ENCODE measurements at places on chromosomes 6 and 20.
A peak's percentile ranks its signal among the peaks of the same experiment; 100 is the strongest.

GRCh38 chr6:21928827-21929226 is 335.3 kb downstream of the SOX4 start:
- no peak for DNase-seq

DNA sequence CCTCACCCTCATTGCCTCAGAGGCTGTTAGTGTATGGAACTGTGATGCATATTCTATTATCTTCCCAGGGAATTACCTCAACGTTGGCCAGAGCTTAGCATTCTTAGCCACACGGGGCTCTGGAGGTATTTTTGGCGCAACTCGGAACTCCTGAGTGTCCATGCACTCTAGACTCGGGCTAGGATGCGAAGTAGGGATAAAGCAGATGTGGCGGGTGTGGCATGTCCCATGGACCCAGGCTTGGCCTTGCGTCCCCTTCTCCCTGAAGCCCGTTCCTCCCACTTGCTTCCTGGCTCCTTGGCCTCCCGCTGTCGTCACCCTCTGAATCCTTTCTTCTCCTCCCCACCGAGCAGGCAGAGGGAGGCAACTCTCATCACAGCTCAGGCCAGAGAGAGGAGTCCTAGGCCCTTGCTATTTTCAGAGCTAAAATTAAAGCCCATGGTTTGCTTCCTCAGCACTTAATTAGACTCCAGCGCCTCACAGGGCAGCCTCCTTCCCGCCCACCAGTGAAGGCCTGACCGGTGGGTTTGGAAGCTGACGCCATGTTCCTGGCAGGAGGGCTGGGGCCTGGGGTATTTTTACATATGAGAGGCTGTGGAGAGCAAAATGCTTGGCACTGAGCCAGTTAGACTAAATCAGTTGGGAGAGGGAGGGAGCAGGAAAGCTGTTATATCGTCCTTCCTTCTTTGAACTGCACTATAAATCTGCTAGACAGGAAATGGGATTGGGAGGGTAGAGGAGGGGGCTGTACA is 138.7 kb downstream of the FOXO3 start:
- no peak for DNase-seq

GRCh38 chr6:95227351-95227750 is 350.0 kb upstream of the MANEA start:
- no peak for DNase-seq

DNA sequence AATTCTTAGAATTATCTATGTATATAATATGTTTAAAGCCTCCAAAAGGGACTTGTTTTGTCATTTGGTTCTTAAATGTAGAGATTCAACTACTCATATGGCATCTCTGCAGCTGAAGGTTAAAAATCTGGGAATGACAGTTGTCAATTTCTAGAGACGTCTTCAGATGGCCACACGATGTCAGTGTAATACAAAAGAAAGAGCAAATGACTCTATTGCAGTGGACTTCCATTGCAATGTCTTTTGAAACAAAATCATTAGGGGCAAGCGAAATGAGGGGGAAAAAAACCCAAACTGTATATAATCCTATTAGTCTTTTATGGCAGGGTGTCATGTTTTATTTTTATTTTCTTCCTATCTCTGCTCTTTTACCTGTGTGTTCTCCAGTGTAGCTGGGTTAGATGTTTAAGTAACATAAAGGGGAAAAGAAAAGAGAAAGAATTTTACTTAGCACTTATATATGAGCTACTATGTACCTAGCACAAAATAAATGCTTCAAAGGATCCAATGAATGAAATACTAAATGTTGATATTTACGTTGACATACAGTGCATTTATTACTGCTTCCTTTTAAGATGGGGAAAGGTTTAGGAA is 26.2 kb downstream of the CCN2 start:
- DNase-seq: no peak

GRCh38 chr6:138728662-138729061 is 44.9 kb upstream of the CCDC28A start:
- no peak for DNase-seq

- no peak for DNase-seq
Observed at GRCh38 chr6:14396826-14397517, 279.4 kb downstream of the CD83 start.

GRCh38 chr6:16767765-16768476 is 6.7 kb upstream of the ATXN1 start:
- no peak for DNase-seq

GRCh38 chr6:24385536-24386269 is 17.0 kb upstream of the MRS2 start:
- DNase-seq: no peak

GRCh38 chr20:1446536-1446935 is 20.1 kb downstream of the NSFL1C start:
- no peak for DNase-seq

DNA sequence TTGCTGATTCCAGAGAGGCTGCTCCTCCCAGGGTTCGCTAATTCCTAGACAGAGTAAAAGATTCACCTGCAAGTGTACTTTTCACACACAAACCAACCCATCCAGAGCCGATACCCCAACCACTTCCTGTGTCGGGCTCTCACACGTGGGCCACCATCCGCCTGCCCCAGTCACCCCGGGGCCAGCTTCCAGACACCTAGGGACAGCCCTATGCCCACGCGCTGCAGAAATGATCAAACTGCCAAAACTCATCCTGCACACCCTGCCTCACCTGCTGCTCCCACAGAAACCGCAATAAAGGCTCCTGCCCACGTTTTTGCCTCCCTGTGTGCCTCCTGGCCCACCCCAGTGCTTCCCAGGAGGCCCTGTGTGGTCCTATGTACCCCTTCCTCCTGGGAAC is 59.5 kb downstream of the PSMG4 start:
- no peak for DNase-seq

DNA sequence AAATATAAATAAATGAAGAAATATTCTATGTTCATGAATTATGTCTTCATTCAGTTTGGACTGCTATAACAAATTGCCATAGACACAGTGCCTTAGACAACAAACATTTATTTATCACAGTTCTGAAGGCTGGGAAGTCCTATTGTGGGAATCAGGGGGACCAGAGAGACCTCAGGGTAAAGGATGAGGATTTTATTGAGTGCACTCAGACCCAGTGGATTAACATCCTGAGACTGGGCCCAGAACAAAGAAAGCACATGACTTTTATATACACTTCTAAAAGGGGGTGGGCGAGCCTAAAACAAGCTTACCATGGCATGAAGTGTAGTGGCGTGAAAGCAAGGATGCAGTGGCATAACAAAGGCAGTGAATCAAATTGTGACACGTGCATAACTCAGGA is 26.9 kb upstream of the CBLN4 start:
- DNase-seq: no peak

GRCh38 chr20:44334306-44334705 is 2.5 kb upstream of the R3HDML start:
- DNase-seq: no peak

DNA sequence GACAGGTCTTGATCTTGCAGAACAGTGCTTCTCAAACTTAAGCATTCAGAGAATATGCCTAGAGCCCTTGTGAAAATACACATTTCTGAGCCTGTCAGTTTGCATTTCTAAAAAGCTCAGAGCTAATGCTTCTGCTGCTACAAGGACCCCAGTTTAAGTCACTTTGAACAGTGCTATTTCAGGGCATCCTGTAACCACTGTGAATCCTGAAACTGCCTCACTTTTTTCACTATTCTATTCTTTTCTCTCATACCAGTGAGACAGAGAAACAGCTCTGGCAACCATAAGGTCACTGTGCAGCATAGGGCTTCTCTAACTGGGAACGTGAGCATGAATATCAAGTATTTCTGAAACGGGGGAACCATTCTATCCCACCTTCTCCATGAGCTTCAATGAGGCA is 51.2 kb downstream of the LGSN start:
- DNase-seq: no peak

- DNase-seq: no peak
Observed at GRCh38 chr6:163010145-163010544, 282.4 kb downstream of the PACRG start.

GRCh38 chr6:152980656-152981055 is 2.2 kb downstream of the FBXO5 start:
- no peak for DNase-seq

- no peak for DNase-seq
Observed at GRCh38 chr6:14786455-14786854, 459.4 kb upstream of the JARID2 start.

GRCh38 chr6:33957131-33957891 is 153.5 kb upstream of the MLN start:
- no peak for DNase-seq

- no peak for DNase-seq
Observed at GRCh38 chr20:53497246-53497645, 96.4 kb downstream of the ZNF217 start.

DNA sequence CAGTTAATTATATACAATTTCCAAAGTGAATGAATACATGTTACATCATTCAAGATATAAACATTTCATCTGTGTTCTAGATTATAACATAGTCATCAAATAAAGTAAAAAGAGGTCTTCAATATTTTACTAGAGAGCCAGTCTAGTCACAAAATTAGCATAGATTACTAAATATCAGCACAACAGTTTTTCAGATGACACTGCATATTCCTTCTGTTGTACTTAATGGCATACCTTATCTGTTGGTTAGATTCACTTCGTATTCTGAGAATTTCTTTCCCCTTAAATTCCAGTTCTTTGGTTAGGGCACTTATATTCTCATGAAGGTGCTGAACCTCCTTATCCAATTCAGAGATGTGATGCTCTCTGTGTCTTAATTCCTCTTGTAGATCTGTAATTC is 39.8 kb upstream of the MCM9 start:
- DNase-seq: no peak

DNA sequence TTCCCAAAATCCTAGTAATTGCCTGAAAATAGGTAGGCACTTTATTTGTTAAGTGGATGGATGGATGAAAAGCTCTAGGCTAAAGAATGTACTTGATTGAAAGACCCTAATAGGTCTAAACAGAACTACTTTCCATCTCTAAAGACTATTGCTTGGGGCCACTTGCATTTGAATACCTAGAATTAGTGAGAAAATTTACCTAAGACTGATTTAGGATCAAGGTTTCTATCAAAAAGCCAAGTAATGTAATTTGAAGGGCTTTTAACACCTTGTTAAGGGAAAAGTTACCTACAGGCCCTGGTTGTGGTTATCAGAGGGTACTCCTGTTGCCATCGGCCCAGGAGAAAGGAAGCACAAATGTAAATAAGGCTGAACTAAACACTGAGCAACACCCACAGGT is 580.7 kb downstream of the LMBRD1 start:
- DNase-seq: no peak

GRCh38 chr6:32110632-32111031 is 1.5 kb upstream of the TNXB start:
- DNase-seq: no peak

GRCh38 chr20:62202083-62202395 is 18.0 kb downstream of the HRH3 start:
- DNase-seq: no peak

DNA sequence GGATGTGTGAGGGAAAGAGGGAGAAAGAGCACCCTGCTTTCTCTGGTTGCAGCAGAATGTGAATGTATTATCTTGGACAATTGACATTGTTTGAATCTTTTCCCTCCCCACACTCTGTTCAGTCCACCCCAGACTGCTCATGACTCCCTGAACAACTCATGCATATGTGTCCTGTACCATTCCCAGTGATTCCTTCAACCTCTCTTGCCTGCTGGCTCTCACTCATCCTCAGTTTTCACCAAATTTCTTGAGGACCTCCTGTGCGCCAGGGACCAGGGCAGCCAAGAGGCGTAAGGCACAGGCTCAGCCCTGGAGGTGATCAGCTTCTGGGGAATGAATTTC is 5.4 kb downstream of the NOX3 start:
- no peak for DNase-seq

DNA sequence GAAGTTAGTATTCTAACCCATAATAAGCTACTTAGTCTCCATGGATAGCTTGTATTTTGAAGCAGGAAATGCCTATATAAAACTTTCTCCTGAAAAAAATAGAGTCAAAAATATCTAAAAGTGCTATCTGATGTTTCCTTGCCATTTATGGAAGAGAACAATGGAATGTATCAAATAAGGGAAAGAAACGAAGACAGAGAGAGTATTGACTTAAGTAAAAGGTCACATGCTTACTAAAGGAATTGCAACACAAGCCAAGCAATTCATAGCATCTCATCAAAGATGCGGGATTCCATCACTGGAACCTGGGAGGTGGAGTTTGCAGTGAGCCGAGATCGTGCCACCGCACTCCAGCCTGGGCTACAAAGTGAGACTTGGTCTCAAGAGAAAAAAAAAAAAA is 112.9 kb upstream of the DTNBP1 start:
- DNase-seq: no peak

GRCh38 chr6:43702534-43703440 is 15.2 kb upstream of the MRPS18A start:
- DNase-seq: peak; percentile 60

DNA sequence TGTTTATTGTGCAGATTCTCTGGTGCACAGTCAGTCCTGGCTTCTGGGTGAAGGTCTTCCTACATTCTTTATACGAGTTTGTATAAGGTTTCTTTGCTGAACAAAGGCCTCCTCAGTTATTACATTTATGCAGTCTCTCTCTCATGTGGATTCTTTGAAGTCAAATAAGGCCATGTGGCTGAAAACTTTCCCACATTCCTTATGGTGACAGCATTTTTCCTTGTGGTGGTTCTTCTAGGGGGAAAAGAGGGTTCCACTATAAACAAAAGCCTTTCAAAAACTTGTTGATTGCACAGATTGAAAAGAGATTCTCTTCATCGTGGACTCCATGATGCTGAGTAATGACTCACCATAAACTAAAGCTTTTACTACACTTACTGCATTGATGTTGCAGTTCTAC is 19.2 kb downstream of the ZSCAN12 start:
- no peak for DNase-seq

DNA sequence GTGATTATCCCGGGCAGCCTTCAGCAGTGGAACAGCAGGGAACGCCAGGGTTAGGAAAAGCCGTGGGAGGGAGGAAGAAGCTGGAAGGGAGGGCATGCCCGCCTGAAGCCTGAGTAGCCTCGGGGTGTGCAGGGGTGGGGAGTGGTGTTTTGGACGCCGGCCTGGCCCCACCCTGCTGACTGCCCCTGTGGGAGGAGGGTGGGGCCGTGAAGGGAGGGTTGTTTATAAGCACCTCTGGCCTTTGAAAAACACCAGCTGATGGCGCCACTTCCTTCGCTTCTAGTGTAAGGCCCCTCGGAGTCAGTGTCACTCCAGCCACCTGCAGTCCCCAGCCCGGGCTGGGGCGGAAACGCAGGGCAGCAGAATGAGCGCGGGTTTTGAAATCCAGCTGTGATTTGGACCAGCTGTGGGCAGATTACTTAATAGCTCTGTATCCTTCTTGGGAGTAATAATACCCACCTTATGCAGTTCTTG is 52.8 kb upstream of the BMP6 start:
- DNase-seq: no peak

DNA sequence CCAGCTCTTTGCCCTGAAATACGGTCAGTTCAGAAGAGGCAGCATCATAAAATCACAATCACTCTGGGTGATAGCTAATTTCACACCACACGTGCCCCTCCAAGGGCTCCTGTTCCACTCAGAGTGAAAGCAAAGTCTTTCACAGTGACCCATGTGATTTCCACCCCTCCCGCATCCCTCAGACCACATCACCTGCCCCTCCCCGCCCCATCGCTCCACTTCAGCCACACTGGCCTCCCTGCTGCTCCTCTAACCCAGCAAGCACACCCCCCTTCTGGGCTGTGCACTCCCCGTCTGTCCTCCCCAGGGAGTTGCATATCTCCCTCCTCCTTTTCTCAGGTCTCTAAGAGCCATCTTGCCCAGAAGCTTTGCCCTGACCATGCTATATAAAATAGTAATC is 74.5 kb downstream of the PSMG4 start:
- DNase-seq: no peak

GRCh38 chr6:80594461-80594860 is 488.0 kb downstream of the BCKDHB start:
- DNase-seq: no peak

All from NCI-H1092 (cell line).